ENCODE measurements at places on chromosomes 16 and 17.

GRCh38 chr16:17273142-17273561 is 197.6 kb downstream of the XYLT1 start:
- peak; percentile 74 for DNase-seq

- no peak for DNase-seq
Measured at GRCh38 chr16:61555718-61556441, 480.4 kb downstream of the CDH8 start.

DNA sequence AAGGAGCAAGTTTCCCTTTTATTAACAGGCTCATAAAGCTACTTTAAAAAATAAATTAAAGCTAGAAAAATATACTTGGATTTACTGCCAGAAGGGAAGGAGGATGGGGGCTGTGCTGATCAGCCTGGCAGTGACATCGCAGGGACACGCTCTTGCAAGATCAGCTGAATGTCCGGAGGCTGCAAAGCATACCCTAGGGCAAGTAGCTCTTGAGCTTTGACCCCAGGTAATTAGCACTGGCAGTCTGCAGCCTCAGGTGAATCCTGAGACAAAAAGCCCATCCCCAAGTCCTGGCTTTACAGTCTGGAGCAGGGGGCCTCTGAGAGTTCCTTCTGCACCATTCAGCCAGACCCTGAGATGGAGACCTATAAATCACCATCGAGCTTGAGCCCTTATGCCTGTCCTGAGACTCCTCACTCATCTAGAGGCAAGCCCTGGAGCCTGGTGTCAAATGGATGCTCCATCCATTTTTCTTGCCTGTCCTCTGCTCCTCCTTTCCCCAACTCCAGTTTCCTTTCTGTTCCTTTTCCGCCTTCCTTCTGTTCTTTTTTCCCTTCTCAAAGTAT is 131.7 kb downstream of the TMEM114 start:
- no peak for DNase-seq

GRCh38 chr17:29032857-29033197 is 10.1 kb upstream of the PIPOX start:
- no peak for DNase-seq

DNA sequence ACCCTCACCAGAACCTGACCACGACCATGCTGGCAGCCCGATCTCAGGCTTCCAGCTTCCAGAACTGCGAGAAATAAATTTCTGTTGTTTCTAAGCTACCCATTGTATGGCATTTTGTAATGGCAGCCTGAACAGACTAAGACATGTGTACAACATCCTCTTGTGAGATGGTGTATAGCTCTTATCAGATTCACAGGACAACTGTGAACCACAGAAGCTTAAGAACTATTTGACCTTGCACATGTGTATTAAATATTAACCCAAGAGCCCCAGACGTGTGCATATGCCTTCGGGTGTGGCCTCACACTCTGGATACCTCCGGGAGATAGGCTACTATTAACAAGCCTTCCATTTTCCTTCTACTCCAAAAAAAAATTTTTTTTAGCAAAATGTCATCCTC is 248.9 kb downstream of the SLC39A11 start:
- peak; percentile 19 for DNase-seq

DNA sequence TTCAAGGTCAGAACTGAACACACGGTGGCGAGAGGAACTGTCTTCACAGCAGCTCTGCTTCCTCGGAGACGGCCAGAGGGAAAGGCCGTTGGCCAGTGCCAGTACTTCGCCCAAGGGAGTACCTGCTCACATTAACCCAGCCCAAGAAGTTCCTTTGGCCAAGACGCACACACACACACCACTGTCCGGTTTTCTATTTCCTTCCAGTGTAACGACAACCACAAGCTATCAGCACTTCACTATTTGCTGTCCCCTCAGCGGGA is 744 bp upstream of the GGNBP2 start:
- peak; percentile 84 for DNase-seq
